ENCODE measurements at places on chromosomes 6 and 20. TPM values are rescaled to one million over a fixed set of nuclear protein-coding genes. Genes with fewer than 3 reads are reported as not detected.

Gene HLA-DQB2
- 1.7 TPM for total RNA-seq

GRCh38 chr6:37878150-37878710 is 58.7 kb downstream of the ZFAND3 start:
- no peak for DNase-seq

Gene EMILIN3
- total RNA-seq: 5.6 TPM

DNA sequence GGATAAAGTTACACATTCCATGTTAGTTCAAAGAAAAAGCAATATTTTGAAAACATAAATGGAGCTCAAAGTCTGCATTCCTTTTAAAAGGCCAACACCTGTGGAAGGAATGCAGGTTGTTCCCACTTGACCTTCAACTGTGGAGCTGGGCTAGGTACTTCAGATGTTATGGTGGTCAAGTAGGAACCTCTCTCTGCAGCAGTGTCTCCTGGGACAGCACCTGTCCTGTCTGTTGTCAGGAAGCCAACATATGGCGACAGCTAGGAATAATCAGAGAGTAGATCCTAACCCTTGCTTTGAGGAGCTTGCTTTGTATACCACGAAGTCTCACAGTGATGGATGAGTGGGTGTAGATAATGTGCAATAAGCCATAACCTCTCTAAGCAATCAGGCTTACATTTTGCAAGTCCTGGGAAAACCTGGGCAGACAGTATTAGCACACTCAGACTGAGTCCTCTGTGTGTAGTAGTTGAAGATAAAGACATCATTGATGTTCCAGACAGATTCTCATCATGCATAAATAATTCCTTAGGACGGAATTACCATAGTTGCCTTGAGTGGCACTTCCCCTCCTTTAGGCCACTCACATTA is 347.5 kb downstream of the PRL start:
- DNase-seq: no peak

GRCh38 chr6:148611213-148611612 is 135.6 kb upstream of the UST start:
- peak; percentile 65 for DNase-seq

- DNase-seq: no peak
Measured at GRCh38 chr20:51752343-51752951, 15.7 kb downstream of the ATP9A start.

DNA sequence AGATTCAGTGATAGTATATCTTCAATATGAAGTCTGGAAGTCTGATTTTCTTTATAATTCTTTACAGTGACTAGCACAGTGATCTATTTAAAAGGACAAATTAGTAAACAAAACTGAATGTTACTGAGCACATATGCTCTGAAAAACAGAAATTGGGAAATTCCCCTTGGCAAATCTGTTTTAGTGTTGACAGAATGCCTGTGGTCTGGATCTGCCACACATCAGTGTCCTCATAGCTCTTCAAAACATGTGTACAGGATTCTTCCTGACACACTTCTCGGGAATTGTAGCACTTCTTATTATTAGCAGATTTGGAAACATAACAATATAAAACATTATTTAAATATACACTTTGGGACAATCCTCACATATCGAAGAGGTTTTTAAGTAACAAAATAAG is 354.3 kb downstream of the COL12A1 start:
- DNase-seq: no peak

GRCh38 chr6:169714178-169714577 is 10.1 kb downstream of the PHF10 start:
- DNase-seq: no peak

GRCh38 chr20:13525225-13525940 is 113.3 kb downstream of the TASP1 start:
- DNase-seq: no peak

DNA sequence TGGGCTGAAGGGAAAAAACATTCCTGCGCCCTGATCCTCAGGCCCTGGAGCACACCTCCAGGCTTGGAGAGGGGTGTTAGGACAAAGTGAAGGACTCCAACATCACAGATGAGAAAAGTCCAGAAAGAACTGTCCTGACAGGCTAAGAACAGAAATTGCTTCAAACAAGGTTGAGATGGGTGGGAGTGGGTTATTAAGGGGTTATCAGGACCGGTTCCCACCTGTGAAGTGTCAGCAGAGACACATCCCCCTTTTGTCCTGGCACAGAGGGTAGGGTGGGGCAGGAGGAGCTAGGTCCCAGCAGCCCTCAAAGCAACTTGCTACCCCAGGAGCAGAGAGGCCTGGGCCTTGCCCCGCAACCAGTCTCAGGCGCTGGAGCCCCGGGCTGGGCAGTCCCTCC is 3.5 kb downstream of the SPDEF start:
- DNase-seq: no peak

Gene GSTA4
- total RNA-seq: 7.0 TPM

Gene GJA10
- not detected for total RNA-seq
